ENCODE measurements at places on chromosomes 6 and 20.

DNA sequence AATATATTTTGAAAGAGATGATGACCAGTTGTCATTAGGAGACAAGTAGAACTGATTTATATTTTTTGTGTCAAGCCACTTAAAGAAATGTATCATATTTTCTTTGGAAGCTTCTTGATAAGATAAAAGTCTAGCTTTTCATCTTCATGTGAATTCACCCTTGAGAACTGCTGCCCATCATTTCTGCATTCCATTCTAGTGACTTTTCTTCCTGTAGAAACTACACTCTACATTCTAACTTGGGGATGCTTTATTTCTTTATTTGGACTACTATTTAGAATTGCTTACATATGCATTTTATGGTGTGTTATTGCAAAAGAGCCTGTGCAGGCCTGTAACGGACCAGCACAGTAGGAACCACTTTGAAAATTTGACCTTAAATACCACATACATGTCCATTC lies 335.0 kb upstream of the KCNQ5 start:
- no peak for DNase-seq

DNA sequence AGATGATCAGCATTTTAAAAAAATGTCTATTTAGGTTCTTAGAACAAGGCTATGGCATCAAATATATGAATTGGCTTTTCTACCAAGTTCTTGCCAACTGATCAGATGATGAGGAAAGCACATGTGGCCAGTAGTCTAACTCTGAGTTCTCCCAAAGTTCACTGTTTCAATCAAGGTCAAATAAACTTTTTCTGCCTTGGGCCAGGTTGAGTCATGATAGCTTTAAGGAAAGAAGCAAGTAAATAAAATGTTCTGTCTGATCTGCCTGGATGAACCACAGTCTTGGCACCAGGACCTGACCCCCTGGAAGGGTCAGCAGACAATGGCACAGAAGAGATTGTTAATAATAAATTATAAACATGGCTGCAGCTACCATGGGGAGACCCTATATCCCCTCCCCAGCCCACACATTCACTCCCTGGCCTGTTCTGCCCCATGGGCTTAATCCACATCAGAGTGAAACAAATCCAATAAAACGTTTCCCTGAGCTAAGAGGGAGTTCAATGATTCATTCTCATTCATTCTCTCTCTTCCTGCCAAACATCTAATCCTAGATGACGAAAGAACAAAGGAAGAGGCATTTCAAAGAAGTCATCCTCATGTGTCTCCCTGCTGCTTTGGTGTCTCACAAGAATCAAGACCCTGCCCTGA lies 661.6 kb downstream of the DHX35 start:
- no peak for DNase-seq

GRCh38 chr6:2378891-2379652 lies 133.7 kb upstream of the GMDS start:
- DNase-seq = no peak

DNA sequence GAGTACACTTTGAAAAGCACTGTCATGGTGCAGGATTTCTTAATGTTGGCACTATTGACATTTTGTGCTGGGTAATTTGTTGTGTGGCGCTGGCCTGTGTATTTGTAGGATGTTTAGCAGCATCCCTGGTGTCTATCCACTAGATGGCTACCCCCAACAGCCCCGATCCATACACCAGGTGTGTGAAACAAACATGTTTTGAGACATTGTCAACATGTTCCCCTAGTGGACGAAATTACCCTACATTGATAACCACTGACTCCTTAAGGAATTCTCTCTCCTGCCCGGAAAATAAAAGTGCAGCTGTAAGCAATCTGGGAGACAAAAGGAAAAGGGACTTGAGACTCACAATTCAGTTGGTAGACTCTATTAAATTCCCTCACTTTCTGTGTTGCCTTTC lies 52.6 kb upstream of the TMEM200A start:
- DNase-seq = no peak

DNA sequence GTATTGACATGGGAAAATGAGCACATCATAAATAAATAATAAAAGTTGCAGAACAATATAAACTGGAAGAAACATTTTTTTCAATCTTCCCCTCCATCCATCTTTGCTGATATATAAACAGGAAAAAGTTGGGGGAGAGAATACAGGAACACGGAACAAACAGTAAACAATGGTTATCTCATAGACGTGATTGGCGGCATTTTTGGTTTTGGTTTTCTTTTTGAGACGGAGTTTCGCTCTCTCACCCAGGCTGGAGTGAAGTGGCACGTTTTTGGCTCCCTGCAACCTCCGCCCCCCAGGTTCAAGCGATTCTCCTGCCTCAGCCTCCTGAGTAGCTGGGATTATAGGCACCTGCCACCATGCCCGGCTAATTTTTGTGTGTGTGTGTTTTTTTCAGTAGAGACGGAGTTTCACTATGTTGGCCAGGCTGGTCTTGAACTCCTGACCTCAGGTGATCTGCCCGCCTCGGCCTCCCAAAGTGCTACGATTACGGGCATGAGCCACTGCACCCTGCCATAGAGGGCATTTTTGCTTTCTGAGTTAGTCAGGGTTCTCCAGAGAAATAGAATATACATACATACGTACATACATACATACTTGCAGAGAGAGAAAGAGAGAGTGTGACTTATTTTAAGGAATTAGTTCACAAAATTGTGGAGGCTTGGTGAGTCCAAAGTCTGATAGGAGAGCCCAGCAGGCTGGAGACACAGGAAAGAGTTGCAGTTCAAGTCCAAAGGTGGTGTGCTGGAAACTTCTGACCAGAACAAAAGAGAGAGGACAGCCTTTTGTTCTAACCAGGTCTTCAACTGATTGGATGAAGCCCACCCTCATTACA lies 22.6 kb downstream of the GNL1 start:
- DNase-seq = no peak

DNA sequence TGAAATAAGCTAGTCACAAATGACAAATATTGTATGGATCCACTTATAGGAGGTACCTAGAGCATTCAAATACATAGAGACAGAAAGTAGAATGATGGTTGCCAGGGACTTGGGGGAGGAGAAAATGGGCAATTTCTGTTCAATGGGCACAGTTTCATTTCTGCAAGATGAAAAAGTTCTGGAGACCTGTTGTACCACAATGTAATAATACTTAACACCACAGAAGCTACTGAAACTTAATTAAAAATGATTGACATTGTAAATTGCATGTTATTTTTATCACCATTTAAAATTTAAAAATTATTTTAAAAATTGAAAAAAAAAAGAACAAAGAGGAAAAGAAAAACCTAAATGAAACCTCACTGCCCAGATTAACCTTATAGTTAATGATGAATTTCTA lies 67.4 kb downstream of the NHLRC1 start:
- no peak for DNase-seq

GRCh38 chr6:158488065-158488464 lies 71.8 kb upstream of the TMEM181 start:
- DNase-seq = no peak

DNA sequence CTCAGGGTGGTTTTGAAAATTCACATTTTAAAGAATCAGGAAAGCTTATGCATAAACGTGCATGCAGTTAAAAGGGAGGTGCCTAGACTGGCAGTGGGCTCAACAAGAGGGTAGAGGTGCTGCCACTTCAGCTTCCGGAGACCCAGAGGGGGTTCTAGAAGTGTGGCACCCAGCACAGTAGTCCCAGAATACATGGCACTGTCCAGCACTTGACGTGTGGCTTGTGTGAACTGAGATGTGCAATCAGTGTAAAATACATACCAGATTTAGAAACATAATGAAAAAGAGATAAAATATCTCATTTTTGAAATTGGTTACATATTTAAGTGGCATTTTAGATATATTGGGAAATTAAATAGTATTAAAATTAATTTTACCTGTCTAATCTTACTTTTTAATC lies 89.3 kb downstream of the RIN2 start:
- DNase-seq = no peak

GRCh38 chr20:60446267-60447111 lies 488.3 kb downstream of the CDH26 start:
- no peak for DNase-seq

GRCh38 chr6:44255871-44256774 lies 1.2 kb downstream of the SLC35B2 start:
- no peak for DNase-seq

GRCh38 chr6:168992446-168993144 lies 261.1 kb downstream of the THBS2 start:
- no peak for DNase-seq

DNA sequence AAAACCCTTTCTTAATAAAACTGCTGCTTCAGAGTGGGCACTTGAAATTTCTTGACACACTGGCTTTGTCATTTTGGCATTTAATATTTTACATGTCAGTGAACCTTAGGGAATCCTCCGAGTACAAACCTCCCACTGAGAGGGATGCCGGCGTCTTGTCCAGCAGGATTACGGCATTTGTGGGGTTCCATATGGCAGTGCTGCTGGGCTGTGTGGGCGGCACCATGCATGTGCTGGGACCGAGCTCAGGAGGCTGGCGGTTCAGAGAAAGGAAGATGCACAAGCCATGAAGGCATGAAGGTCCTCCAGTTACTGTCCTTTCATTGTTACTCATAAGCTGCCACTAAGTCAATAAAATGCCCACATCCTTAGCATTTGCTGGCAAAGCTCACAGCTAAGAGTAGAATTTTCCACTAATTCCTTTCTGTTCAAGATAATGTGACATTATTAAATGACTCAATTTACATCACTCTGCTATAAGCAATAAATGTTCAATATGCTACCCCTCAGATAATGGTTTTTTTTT lies 61.4 kb downstream of the LY86 start:
- no peak for DNase-seq

- no peak for DNase-seq
Observed at GRCh38 chr6:90719321-90720195, 132.7 kb upstream of the MAP3K7 start.

Measured in T follicular helper cell (primary cell).